HuH-7.5 (cell line): ENCODE measurements at places on chromosomes 2 and 18.

DNA sequence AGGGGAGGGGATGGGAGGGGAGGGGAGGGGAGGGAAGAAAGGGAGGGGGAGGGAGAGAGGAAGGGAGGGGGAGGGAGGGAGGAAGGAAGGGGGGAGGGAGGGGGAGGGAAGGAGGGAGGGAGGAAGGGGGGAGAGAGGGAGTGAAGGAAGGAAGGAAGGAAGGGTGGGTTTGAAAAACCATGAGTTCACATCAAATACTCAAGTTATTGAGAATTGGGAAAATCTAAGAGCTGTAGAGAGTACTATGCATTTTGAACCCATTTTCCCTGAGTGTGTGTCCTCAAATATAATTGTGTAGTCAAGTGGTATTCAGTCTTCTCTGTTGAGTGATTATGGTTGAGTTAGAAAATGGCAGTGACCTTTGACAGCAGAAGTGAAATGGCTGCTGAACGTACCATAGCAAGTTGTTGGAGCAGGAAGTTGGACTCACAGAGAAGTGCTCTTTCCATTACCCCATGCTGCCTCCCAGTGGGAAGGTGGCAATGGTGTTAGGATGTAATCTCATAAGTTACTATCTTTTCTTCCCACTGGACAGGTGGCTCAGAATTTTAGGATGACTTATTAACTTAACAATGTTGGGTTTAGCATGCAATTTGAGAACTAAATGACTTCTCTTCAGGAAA, 214.6 kb downstream of the SETBP1 start:
- DNase-seq = peak; percentile 20

- no peak for DNase-seq
These were observed 86.3 kb upstream of the KCTD1 start for GRCh38 chr18:26634631-26635030.

DNA sequence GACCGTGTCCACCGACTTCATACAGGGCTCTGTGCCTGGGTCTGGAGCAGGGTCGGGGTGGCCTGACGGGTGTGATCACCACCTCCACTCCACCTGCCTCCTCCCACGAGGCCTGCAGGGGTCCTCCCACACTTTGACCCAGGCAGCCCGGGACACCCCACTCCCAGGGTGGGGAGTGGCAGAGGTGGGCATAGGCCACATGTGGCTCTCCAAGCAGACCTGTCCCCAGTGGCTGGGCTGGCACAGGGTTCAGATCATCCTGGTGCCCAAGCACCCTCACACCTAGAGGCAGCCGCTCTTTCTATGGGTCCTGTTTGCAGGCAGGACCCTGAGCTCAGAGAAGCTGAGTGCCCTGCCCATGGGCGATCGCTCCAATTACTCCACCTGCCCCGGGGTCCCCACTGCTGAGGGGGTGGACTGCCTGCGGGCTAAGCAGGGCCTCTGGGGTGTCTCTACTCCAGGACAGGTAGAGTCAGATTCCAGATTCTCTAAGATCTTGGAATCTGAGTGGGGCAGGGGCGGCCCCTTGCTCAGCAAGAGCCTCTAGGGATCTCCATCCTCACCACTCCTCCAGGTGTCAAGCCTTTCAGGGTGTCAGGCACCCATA, 1.4 kb downstream of the NEURL3 start:
- no peak for DNase-seq

DNA sequence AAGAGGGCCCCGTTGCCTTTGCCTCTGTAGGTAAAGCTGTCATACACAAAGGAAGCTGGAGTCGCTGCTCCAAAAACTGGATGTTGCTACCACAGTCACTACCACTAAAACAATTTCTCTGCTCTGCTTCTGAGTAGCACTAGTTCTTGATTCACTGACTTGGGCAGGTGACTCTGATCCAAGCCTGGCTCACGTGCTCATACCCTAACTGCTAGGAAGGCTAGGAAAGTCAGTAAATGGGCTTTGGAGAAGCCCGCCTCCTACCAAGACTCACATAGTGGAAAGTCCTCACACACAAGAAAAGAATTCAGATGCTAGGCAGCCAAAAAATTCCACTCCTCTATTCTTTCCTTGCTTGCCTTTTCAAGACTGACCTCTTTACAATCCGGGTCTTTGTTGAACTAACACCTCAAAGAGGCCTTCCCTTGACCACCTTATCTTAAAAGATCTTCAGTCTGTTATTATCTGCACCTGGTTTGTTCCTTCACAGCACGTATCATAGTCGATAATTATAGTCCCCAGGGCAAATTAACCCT, 11.4 kb upstream of the DYNC1I2 start:
- DNase-seq = no peak

GRCh38 chr18:49249521-49249920, 210.9 kb downstream of the DYM start:
- DNase-seq = no peak

- DNase-seq = no peak
These were observed 994 bp upstream of the LRATD1 start for GRCh38 chr2:14631406-14632040.

DNA sequence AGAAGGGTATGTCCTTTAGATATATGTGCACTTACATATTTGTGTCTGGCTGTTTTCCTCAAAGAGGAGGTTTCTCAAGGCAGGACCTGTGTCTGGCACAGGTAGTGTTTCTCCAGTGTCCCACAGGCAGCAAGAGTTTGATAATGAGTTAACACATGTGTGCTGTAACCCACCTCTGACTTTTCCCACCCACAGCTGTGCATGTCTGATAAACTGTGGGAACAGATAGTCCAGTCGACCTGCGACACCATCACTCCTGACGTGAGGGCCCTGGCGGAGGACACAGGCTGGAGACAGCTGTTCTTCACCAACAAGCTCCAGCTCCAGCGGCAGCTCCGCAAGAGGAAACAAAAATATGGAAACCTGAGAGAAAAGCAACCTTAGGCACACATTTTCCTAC, 58.2 kb downstream of the SLC16A14 start:
- DNase-seq = no peak

GRCh38 chr2:17851731-17852585, 26.5 kb upstream of the KCNS3 start:
- no peak for DNase-seq

DNA sequence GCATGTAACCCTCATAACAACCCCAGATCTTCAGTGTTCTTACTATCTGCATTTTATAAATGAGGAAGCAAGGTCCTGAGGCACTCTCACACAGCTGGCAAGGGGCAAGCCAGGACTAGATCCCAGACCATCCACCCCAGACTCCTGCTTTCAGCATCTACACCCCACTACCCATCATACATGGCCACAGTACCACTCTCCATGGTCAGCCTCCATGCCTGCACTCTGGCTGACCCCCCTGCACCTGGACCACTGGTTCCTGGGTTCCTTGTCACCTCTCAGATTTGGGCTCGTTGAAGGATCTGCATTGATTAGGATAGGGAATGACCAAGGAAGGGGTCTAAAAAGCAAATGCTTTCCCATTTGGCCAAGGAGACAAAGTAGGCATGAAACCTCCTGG, 36.0 kb upstream of the TEX51 start:
- DNase-seq = no peak

- DNase-seq = no peak
These were observed 166.2 kb downstream of the PHLPP1 start for GRCh38 chr18:62881509-62882016.

DNA sequence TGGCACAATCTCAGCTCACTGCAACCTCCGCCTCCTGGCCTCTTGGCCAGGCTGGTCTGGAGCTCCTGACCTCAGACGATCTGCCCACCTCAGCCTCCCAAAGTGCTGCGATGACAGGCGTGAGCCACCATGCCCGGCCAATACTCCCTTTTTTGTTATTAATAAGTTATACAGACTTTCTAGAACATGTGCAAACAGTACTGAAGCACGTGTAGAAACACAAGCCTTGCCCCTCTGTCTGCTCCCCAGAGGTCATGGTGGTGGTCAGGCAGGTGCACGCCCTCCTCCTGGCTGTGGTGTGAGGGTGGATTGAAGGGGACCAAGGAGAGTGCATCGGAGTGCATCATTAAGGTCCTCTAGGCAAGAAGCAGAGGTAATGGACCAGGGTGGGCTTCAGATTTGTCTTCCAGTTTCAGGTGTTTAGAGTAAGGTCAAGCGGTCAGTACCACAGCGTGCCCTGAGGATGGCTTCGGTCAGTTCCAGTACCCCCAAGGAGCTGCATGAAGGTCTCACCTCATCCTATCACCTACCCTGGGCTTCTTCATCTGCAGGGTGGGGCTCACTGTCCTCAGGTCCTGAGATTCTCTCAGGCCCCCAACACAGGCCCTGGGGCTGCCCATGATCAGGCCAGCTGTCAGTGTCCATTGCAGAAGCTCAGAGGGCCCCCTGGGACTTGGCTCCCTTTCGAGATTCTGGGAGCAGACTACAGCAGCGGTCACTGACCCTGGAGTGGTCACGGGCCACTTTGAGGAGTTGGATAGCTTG, 124.3 kb downstream of the GLI2 start:
- DNase-seq = no peak

GRCh38 chr18:42187611-42188380, 232.8 kb downstream of the PIK3C3 start:
- DNase-seq = no peak

DNA sequence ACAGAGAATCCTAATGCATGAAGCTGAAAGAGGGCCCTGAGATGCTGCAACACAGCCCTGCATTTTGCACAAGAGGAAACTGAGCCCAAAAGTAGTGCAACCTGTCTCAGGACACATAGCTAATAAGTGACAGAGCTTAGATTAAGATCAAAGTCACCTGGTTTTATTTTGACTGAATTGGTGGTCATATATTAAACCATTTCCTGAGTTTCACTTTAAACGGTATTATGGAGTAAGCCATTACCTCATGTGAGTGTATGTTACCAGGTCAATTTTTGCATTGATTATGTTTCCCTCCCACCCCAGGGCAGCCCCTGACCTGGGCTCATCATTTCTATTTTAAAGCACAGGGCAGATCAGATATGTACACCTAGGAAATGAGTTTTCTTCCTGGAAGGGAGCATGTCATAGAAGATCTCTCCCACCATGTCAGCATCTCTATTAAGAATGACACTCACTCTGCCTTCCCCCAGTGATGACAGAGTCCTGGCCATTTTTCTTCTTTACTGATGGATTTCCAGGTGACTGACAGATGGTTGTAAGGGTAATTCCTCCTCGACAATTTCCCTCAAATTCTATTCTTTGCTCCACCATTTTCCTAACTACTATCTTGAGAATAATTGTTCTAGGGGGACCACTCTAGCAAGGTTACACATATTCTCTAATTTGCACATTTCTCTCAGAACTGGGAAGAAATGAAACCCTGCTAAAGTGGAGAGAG, 441.3 kb upstream of the SLC14A2 start:
- DNase-seq = no peak

GRCh38 chr2:59706729-59707128, 846.7 kb downstream of the BCL11A start:
- no peak for DNase-seq

DNA sequence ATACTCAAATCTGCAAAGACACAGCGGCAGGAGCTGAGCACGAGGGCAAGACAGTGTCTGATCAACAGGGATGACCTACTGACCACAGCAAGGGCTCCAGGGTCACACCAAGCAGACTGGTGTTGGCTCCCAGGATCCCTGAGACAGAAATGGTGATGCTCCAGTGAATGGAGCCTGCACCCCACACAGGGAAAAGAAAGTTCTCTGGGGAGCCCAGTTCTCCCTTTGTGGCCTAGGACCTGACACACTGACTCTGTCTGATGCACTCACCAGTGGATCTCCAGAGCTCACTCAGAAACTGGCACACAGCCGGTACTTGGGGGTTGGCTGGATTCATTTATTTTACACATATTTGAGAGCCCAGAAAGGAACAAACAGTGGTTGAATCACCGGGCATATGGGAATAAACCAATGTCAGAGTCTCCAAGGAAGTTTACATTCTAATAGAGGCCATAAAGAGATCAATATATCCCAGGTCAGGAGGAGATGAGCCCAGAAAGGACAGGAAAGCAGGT, 215.6 kb upstream of the ARL4C start:
- no peak for DNase-seq

DNA sequence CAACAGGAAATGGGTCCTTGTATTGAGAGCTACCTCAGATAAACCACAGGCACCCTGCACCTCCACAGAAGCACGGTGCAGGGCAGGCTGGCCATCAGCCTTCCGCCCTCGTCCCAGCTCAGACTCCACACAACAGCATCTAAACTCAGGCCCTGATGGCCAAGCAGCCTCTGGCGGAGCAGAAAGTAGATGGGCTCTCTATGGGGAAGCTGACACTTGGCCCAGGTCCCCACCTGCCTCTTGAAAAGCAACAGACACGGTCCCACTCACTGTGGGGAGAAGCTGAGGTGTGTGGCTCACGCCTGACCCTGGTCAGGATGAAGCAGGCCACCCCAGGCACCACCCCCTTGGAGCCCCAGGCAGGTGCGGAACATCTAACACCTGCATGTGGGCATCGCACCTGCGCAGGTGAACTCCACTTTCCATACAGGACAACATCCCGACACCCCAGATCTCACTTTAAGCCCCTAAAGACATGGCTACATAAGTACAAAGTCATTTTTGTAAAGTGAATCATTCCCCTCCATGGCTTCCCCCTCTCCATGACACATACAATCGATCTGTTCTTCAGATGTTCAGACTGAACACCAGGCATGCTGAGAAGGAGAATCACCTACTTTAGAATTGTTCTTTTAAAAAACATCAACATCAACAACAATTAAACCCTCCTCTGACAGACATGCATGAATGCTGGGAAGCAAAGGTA, 208.4 kb downstream of the ZBTB7C start:
- no peak for DNase-seq

- no peak for DNase-seq
These were observed 117.7 kb upstream of the MCFD2 start for GRCh38 chr2:47033102-47033880.

GRCh38 chr2:136113209-136113971, 4.6 kb downstream of the CXCR4 start:
- DNase-seq = no peak

- DNase-seq = no peak
These were observed 217.3 kb downstream of the FHOD3 start for GRCh38 chr18:36514778-36515177.

DNA sequence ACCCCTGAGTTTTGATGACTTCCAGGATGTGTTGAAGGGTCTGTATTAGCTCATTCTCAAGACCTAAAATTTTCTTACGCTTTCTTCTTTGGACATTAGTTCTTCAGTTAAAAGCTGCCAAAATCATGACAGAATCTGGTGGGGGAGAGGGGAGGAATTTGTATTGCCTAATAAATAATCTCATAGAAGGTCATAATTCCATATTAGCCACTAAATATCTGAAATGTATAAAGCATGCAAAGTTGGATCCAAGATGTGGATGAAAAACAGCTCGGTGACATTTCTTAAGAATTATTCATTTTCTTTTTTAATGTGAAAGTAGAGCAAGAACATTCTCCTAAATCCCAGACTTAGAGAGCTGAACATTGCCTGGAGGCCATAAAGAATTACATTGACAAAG, 120.1 kb downstream of the MMADHC start:
- no peak for DNase-seq
